CD4-positive, alpha-beta T cell treated with Interleukin-10 for 1 hour (primary cell): ENCODE measurements at places on chromosomes 12 and 14.

DNA sequence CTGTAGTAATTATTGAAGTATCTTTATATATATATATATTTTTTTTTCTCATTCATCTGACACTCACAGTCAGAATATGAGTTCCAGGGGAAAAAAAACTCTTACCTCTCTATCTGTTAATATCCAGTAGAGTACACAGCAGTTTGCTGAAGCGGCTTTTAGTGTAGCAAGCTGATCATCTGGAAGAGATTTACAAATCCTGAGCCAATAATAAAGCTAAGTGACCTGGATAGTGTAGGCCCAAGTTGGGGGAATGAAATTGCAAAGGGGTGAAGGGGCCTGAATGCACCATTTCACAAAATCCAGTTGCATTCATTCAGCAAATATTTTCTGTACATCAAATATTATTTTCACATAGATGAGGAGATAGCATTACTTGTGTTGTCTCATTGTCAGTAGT, 234.6 kb upstream of the FLRT2 start:
- no peak for DNase-seq

- no peak for DNase-seq
Observed at GRCh38 chr12:128947209-128947608, 93.9 kb downstream of the GLT1D1 start.

DNA sequence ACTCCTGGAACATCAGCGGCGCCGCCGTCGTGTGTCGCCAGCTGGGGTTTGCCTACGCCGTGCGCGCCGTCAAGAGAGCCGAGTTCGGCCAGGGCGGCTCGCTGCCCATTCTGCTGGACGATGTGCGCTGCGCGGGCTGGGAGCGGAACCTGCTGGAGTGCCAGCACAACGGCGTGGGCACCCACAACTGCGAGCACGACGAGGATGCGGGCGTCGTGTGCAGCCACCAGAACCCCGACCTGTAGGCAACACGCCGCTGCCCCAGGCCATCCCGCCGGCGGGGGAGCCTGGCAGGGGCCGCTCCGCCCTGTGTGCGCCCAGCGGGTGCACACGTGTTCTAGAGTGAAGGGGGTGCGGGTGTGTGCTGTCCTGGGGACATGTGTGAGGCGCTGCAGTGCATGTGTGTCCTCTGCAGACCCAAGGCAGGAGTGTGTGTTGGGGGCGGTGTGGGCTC, 8.7 kb upstream of the CYP46A1 start:
- DNase-seq, result no peak

GRCh38 chr14:78154827-78155226, 15.3 kb upstream of the NRXN3 start:
- no peak for DNase-seq

- DNase-seq, result peak; percentile 18
Observed at GRCh38 chr12:11719678-11720099, 70.2 kb downstream of the ETV6 start.

GRCh38 chr14:30462358-30462757, 96.6 kb upstream of the G2E3 start:
- DNase-seq, result no peak

DNA sequence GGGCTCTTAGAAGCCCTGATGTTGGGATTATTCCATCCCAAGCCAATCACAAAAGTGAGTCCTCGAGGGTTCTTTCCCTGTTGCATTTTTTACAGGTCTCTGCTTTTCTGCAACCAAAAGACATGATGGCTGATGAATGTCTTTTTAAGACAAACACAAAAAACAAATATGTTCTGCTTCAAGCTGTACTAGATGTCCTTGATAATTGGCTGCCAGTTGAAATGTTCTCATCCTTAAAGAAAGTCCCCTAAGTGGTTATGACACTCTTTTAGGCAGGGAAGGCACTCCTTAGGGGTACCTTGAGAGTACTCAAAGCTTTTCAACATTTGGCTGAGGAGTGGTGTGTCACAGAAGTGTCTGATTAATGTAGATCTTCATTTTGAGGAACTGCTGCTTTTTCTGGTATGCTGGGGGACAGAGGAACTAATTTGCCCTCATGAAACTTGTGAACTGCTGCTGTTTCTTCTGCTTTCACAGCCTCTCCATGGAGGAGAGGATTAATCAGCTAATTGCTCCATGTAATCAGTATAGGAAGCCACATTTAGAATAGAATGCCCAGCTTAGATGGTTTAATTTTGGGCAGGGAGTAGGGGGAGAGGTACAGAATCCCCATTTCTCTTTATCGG, 22.8 kb upstream of the IGF1 start:
- DNase-seq, result no peak

DNA sequence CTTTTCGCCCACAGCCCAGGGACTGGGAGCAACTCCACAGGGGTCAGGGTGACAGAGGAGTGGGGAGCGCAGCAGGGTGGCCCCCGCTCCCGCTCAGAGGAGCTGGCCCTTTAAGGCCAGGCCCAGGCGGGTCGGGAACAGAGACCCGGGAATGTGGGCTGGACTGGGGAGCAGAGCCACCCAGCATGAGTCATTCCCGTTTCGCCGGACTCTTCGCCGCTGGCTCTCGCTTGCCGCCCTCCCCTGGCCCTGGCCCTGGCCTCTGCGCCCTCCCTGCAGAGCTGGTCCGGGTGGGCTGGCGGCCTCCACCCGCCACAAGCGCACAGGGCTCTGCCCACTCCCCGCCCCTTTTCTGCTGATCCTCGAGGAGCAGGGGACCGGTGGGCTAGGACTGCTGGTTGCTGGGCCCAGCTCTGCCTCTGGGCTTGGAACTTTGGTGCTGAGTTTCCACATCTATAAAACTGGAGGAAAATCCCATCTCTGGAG, 92.8 kb downstream of the NINJ2 start:
- DNase-seq, result no peak

GRCh38 chr12:111174251-111174960, 194.5 kb downstream of the PHETA1 start:
- peak; percentile 2 for DNase-seq

DNA sequence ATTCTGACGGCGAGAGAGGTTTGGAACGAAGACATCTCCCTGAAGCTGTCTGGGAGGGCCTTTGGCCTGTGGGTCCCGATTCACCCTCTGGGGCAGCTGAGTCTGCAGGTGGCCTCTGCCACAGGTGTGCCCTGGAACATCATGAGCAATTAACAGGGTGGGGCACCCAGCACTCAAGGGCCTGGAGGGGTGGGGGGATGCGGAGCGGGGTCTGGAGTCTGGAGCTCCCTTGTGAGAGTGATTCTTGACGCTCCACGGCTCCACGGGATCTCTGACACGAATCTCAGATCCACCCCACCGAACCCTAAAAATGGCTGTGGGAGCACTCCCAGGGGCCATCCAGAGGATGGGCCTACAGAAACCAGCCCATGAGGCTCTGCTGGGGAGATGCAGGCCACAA, 8.3 kb downstream of the ITPK1 start:
- DNase-seq, result no peak

DNA sequence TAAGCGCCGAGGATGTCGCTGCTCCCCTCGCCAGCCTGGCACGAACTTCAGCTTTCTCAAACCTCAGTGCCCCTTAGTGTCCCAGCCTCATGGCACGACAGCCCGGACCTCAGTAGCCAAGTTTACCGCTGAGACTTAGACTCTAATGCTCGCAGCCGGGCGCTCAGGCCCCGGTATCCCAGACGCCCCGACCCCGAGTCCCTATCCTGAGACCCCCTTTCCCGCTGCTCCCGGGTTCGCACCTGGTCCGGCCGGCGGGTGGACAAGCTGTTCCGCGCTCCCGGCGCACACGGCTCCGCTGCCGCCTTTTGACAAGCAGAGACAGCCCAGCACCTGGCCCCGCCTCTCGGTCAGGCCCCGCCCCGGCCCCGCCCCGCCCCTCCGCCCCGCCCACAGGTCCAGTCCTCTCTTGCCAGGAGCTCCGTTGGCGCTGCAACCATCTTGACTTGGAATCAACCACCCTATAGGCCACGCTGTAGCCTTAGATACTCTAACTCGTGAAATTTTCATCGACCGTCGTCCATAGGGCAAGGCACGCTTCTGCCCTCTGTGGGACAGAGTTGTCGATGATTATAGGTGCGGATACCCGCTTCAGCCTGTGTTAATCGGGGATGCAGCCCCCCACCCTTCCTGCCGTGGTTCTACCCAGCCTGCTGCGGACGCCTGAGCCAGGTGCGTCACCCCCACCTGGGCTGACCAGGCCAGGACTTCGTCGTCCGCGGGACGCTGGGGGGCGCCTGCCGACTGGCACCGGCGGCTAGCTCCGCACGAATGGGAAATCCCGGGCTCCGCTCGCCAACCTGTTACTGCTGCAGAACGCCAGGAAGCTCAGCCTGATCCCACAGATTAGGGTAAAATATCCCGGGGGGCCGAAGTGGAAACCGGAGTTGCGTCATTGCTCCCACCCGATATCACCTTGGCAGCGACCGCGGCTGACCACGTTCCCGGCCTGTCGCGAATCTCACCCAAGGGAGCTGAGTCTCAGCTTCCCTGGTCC, at the start of gene VDR:
TSS of gene VDR (minus strand) at position 282 of the 997 bp plus-strand sequence. CDS start 25,881 bp downstream, outside the sequence.
- DNase-seq, result peak; percentile 83

DNA sequence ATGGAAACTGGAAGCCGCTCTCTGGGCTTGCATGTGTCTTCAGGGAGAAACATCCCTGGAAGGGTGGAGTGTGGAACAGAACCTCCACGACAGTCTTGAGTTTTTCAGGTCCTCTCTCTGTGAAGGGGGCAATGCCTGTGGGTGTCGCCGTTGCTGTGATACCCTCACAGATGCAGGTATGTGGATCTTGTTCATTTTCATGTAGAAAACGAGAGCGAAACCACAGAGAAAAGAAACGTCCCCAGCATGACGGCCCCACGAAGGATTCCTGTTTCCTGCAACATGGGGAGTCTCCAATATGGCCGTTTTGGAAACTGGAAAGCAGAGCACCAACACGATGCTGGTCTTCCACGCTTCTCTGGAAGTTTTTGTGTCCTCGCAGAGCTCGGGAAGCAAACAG, 187.9 kb downstream of the ALG10 start:
- no peak for DNase-seq

GRCh38 chr12:24231298-24231697, 281.8 kb upstream of the SOX5 start:
- DNase-seq, result no peak

GRCh38 chr12:178829-179109, 35.2 kb downstream of the SLC6A12 start:
- DNase-seq, result no peak

GRCh38 chr12:65450625-65451024, 172.1 kb downstream of the MSRB3 start:
- no peak for DNase-seq

- peak; percentile 72 for DNase-seq
Observed at GRCh38 chr14:21525962-21526671, at the start of gene SALL2. Gene SALL2 (minus strand): TSS chr14:21526346. CDS start chr14:21526127, 219 bp downstream.

GRCh38 chr12:128055567-128055966, 211.4 kb upstream of the TMEM132C start:
- no peak for DNase-seq

DNA sequence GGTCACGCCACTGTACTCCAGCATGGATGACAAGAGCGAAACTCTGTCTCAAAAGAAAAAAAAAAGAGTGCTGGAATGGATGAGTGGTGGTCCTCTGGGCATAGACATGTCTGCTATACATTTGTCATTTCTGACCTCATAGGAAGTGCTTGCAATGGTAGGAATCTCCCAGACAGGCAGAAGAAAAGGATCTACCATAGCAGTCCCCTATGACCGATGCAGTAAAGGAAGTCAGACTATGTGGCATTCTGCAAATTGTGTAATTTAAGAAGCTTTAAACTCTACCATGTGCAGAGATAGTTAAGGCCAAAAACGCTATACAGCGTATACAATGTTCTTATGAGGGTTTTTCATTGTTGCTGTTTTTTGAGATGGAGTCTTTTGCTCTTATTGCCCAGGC, 24.7 kb upstream of the RAP1B start:
- no peak for DNase-seq

DNA sequence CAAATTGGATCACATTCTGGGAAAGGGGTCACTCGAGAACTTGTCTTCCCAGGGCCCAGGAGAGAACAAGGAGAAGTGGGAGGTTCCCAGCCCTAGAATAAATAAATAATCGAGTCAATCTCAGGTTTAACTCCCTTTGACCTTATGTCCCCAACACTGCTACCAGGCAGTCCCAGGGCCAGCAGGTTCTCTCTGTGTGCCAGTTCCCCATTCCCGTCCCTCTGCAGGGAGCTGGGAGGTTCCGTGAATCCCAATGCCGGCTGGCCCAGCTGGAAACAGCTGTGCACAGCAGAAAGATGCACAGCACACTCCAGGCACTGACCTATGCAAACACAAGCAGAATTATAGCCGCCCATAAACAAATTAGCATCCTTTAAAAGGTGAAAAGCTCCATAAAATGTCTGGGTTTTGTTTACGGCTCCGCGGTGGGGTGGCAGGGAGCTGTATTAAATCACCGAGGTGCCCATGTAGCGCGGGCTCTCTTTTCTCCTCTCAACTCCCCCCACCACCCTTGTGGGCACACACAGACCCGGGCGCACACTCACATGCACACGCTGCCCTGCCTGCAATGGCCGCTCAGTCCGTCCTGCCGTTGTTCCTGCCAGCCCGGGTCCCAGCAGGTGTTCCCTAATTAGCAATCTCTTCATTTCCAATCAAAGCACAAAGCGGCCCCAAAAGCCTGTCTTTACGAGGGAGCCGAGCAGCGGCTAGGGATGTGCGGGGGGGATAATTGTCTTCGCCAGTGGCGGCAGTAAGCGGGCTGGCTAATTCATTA, 46.6 kb upstream of the ESRRB start:
- no peak for DNase-seq

- no peak for DNase-seq
Observed at GRCh38 chr12:109346920-109347319, 780 bp upstream of the MYO1H start.

DNA sequence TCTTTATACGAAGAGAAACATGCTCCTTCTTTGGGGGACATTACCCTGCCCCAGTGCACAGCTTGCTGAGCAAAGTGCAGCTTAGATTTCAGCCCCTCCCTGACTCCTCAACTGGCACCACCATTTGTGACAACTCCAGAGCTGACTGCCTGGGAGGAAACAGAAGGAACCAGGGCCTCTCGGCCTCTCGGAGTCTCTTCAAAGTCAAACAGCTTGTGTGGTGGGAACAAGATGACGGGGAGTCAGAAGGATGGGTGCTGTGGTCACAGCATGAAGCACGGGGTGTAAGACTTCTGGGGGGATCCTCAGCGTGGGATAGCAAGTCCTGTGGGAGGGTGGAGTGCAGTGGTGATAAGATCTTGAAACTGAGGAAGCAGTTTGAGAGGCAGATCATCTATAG, 123.5 kb upstream of the BCL2L14 start:
- DNase-seq, result no peak

DNA sequence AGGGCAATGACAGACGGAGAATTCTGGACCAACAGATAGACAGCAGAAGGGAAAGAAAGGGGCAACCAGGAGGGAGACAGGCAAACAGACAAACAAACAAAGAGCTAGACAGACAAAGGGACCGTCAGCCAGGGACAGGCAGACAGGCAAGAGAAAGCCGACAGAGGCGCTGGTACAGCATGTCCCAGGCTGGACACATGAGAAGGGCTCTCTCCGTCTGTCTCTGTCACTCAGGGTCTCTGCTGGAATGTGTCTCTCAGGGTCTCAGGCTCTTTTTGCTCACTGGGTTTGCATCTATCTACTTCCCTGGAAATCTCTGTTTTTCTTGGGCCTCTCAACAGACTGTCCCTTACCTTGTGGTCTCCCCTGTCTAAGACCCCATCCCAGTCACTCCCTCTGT, 8.2 kb upstream of the SMUG1 start:
- no peak for DNase-seq
